Activated naive CD4-positive, alpha-beta T cell treated with anti-CD3 and anti-CD28 coated beads for 36 hours (primary cell): ENCODE measurements at places on chromosomes 6 and 20. TPM values are rescaled to one million over a fixed set of nuclear protein-coding genes. Genes with fewer than 3 reads are reported as not detected.

- peak overlapping the region; percentile 3 for H3K4me3 ChIP-seq
- no peak for DNase-seq
- peaks cover 53% of the 10 kb centered on the region for H3K4me1 ChIP-seq
- peaks cover 9% of the 10 kb centered on the region for H3K36me3 ChIP-seq
- no peak overlapping the region for H3K27ac ChIP-seq
- H3K27me3 ChIP-seq: no peaks in the 10 kb centered on the region
Measured at GRCh38 chr6:75280131-75280855, 4.3 kb downstream of the TMEM30A start.

C6orf141 gene
- total RNA-seq: 0.42 TPM

PXT1 gene
- 0.15 TPM for total RNA-seq

- peaks cover 26% of the 10 kb centered on the region for H3K4me1 ChIP-seq
- no peak overlapping the region for H3K27ac ChIP-seq
- no peak overlapping the region for H3K4me3 ChIP-seq
- peaks cover 42% of the 10 kb centered on the region for H3K27me3 ChIP-seq
- DNase-seq: no peak
- H3K36me3 ChIP-seq: no peaks in the 10 kb centered on the region
Measured at GRCh38 chr6:30168741-30169140, 5.4 kb downstream of the TRIM15 start.

- no peak overlapping the region for H3K27ac ChIP-seq
- H3K36me3 ChIP-seq: no peaks in the 10 kb centered on the region
- H3K4me3 ChIP-seq: no peak overlapping the region
- peaks cover 18% of the 10 kb centered on the region for H3K27me3 ChIP-seq
- H3K4me1 ChIP-seq: no peaks in the 10 kb centered on the region
Measured at GRCh38 chr20:2538931-2539720, 2.8 kb downstream of the TMC2 start.

DNA sequence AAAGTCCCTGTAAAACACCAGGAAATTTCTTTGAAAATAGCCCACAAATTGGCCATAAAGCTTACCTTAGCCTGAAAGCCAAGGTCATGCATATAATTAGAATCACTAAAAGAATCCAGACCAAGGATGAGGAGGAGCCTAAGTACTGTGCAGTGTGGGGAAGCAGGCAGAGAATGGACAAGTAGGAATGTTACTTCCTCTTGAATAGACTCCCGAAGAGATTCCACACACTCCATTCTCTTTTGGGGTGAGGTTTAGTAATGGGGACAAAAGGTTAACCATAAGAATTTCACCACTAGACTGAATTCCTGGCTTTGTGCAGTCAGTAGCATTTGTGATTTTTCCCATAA lies 27.5 kb upstream of the MARCKS start:
- no peak overlapping the region for H3K4me3 ChIP-seq
- peaks cover 17% of the 10 kb centered on the region for H3K27me3 ChIP-seq
- no peaks in the 10 kb centered on the region for H3K36me3 ChIP-seq
- H3K27ac ChIP-seq: no peak overlapping the region
- DNase-seq: no peak
- no peaks in the 10 kb centered on the region for H3K4me1 ChIP-seq

DNA sequence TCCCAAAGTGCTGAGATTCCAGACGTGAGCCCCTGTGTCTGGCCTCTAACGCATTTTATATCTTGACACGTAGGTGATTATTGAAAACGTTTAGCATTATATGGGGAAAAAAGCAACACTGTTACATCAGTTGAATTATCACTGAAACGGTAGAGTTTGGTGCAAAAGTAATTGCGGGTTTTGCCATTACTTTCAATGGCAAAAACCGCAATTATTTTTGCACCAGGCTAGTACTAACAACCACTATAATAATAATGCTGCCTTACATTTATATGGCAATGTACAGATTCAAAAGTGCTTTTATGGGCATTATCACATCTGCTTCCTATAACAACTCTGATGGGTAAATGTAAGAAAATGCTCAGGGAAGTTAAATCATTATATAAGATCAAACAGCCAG lies 57.3 kb downstream of the OPRM1 start:
- DNase-seq: no peak
- H3K4me1 ChIP-seq: no peaks in the 10 kb centered on the region
- no peaks in the 10 kb centered on the region for H3K36me3 ChIP-seq
- H3K4me3 ChIP-seq: no peak overlapping the region
- H3K27ac ChIP-seq: no peak overlapping the region

DNA sequence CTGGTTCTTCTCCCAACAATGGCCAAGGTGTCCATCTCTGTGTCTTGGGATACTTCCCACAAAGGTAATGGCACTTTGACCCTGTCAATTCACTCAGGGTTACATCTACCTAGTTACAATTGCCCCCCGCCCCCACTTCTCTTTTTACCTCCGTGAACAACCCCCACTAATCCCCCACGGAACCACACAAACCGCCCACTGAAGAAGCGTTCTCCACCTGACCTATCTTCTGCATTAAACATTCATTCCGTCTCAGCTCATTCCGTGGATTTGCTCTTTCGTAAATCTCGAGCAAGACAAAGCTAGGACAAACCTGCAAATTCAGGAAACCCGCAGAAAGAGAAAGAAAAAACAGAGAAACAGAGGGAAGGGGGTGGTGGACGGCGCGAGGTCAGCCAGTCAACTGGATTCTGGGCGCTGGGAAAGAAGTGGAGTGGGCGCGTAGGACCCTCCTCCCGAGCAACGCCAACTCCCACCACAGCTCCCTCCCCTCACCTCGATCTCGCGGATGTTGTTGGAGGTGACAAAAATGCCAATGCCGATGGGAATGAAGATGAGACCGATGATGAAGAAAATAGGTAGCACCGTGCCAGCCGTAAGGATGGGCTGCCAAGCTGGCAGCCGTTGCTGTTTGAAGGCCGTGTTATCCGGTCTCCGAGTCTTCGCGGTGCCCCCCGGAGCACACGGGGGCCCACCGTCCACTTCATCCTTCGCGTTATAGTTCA lies 523 bp downstream of the TMEM30A start:
- H3K4me1 ChIP-seq: peaks cover 49% of the 10 kb centered on the region
- H3K27me3 ChIP-seq: no peaks in the 10 kb centered on the region
- H3K27ac ChIP-seq: no peak overlapping the region
- peaks cover 3% of the 10 kb centered on the region for H3K36me3 ChIP-seq
- no peak overlapping the region for H3K4me3 ChIP-seq
- peak; percentile 38 for DNase-seq

GRCh38 chr6:169858935-169859351 lies 107.5 kb downstream of the ERMARD start:
- peaks cover 19% of the 10 kb centered on the region for H3K4me1 ChIP-seq

RAET1E gene
- total RNA-seq: not detected

GRCh38 chr6:112764377-112764776 lies 417.2 kb downstream of the RFPL4B start:
- H3K4me1 ChIP-seq: no peaks in the 10 kb centered on the region
- H3K27ac ChIP-seq: no peak overlapping the region
- no peaks in the 10 kb centered on the region for H3K27me3 ChIP-seq
- H3K36me3 ChIP-seq: no peaks in the 10 kb centered on the region
- H3K4me3 ChIP-seq: no peak overlapping the region
- DNase-seq: no peak

GRCh38 chr20:13436530-13436929 lies 202.2 kb downstream of the TASP1 start:
- H3K36me3 ChIP-seq: peaks cover 32% of the 10 kb centered on the region
- DNase-seq: no peak

GRM4 gene
- total RNA-seq: 0.27 TPM

GPX5 gene
- not detected for total RNA-seq

DNA sequence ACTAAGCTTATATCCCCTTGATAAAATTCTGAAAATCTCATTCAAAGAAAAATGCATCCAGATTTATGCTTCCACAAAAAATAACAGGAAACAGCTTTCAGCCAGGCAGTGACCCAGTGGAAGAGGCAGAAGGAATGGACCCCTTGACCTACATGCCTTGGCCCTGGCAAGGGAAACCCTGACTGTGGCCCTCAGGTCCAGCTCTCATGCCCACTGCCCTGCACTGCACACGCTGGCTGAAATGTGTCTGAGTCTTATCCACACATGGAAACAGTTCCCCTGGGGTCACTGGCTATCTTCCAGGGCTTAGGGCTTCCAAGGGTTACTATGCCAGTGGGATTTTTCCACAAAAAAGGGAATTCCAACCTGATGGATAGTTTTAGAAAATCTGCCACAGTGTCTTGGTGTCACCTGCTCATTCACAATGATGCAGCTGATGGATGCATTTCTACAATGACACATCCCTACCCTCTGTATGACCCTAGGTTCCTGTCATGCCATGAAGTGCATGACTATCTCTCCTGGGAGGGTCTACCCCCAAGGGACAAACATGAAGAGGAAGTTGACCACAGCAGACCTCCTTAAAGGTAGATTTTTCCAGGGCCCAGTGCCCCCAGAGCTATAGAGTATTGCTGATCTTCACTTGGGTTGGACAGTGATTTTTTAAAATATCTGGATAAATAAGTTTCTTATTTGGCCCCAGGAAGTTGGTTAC lies 121.9 kb upstream of the CD93 start:
- H3K4me1 ChIP-seq: no peaks in the 10 kb centered on the region
- H3K27me3 ChIP-seq: peaks cover 3% of the 10 kb centered on the region
- H3K27ac ChIP-seq: no peak overlapping the region
- H3K36me3 ChIP-seq: no peaks in the 10 kb centered on the region
- H3K4me3 ChIP-seq: no peak overlapping the region

SLC17A1 gene
- total RNA-seq: not detected
